ENCODE measurements at places on chromosomes 6 and 20.

DNA sequence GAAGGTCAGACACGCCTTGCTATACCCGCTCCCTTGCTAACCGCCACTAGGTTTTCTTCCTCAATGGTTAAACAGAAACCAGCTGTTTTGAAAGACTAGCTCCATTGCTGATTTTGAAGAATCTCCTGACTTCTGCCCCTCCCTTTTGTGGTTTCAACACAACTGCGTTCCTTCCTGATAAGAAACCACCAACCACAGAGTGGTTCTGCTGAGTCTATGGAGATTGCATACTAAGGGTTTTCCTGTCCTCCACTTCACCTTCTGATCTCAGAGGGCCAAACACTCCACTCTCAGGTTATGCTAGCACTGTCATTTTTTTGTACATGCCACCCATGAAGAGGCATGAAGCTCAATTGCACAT, 207.9 kb downstream of the MYLK4 start:
- DNase-seq = no peak

- no peak for DNase-seq
Measured at GRCh38 chr20:36670665-36671357, 24.8 kb upstream of the SLA2 start.

- DNase-seq = no peak
Measured at GRCh38 chr20:58458342-58459057, 56.7 kb downstream of the APCDD1L start.

GRCh38 chr6:155197932-155198331, 65.9 kb upstream of the CLDN20 start:
- no peak for DNase-seq

DNA sequence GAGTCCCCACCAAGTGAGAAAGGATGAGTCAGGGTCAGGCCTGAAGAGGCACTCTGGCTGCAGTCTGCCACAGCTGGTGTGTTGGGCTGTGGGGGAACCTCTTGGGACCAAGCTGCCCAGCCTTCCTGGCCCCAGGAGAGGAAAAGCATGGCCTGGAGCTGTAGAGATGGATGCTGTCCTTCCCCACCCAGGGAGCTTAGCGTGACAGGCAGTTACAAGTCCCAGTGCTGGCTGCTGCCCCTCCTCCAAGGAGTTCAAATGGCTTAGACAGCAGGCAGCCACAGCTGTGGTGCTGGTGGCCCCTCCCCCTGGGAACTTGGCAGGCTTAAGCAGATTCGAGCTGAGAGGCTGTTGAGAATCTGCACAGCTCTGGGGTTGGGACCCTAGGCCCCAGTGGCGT, 253.2 kb downstream of the PLCB1 start:
- DNase-seq = no peak

DNA sequence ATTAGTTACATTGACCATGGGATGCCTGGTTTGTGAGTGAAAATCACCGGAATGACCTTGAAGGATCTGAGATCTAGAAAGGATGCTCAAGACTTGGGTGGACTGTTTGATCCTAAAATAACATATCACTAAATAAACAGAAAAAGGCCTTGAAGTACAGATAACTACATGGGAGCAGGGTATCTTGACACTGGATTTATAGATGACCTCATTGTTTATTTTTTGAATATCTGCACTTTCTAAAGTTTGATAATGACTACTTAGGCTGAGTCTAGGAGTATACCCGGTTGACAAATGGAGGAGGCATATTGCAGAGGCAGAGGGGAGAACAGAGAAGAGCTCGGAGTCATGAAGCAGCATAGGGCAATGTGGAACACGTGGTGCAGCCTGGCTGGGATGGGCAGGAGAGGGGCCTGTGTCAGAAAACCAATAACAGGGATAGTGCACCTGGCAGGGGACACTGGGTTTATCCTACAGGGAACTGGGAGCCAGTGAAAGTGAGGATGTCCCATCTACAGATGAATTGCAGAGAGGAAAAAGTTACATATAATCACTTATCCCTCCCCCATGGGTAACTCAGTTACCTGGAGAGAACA, 50.3 kb downstream of the PLAGL1 start:
- no peak for DNase-seq

DNA sequence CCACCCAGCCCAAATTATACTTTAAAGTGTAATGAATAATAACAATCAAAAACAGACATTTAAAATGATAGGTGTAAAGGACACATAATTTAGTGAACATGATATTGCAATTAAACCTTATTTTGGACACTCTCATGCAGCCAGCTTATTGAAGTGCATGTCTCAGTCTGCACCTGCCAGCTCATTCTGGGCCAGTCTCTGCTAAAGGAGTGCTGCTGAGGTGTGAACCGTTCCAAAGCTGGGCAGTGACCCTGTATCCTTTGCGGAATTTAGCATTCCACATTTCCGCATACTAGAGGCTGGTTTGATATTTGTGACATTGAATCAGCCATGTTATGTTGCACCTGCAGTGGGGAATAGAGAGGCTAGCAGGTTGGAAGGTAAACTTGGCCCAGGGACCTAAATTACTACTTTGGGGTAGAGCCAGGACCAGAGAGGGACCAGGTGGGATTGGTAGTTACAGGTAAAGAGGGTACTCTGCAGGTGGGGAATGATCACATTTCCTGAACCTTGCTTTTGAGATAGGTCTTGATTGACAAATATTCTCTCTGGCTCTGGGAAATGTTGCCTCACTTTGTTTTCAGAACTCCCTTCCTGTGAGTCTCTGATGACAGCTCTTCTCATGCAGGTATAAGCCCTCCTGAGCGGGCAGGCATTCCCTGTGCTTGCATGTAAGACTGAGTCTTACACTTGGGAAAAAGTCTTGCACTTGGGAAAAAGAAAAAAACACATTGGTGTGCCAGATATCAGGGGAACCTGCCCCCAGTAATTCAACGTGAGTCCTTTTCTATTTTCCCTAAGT, 26.2 kb downstream of the TULP4 start:
- no peak for DNase-seq

- no peak for DNase-seq
Measured at GRCh38 chr6:112008482-112008881, 45.4 kb upstream of the CCN6 start.

DNA sequence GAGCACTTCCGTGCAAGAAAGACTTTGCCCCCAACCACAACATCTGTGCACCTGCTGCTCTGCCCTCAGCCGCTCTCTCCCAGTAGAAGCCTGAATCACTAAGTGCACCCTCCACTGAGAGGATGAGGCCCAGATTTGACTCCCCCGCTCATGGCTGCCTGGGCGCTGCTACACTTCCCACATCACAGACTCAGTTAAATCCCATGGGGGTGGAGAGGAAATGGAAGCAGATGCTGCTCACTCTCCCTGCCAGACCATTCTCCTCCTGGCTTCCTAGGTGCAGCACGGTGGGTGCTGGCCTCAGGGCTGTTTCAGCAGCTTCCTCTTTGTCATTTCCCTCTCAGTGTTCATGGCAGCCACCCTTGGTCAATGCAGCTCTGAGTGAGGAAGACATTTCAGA, 4.8 kb downstream of the CST5 start:
- DNase-seq = peak; percentile 30

DNA sequence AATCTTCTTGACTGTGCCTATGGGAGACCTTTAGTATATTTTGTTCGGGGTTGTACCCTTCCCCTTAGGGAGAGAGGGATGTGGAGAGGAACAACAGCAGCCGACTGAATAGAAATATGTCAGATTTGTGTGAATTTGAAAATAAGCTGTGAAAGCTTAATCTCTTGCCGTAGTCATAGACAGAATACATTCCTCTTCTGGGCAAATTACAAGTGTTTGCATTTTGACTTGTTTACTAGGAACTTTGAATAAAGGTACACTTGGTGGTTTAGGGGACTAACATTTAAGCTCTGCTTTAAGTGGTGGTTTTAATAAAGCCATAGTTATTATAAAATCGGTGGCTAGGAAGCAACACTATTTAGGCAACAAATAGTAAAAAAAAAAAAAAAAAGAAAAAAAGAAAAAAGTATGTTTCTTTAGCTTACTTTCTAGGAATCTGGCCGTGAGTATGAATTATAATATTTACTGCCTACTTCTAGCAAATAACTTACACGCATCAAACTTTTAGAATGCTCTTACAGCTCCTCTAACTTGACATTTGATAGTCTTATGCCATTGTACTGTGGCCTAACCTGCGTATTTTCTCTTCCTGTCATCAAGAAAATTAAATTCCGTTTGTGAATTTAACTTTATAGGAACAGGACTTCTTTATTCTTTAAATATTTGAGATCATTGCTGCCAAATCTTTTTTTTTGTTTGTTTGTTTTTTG, 65.1 kb downstream of the ZBTB2 start:
- DNase-seq = no peak

- DNase-seq = no peak
Measured at GRCh38 chr20:10669843-10670446, 3.9 kb downstream of the JAG1 start.

- no peak for DNase-seq
Measured at GRCh38 chr20:63015662-63016361, 9.0 kb upstream of the BHLHE23 start.

GRCh38 chr6:17851720-17852161, 135.7 kb downstream of the KIF13A start:
- no peak for DNase-seq
